ENCODE measurements at places on chromosomes 4 and X.
A peak's percentile ranks its signal among the peaks of the same experiment; 100 is the strongest.

DNA sequence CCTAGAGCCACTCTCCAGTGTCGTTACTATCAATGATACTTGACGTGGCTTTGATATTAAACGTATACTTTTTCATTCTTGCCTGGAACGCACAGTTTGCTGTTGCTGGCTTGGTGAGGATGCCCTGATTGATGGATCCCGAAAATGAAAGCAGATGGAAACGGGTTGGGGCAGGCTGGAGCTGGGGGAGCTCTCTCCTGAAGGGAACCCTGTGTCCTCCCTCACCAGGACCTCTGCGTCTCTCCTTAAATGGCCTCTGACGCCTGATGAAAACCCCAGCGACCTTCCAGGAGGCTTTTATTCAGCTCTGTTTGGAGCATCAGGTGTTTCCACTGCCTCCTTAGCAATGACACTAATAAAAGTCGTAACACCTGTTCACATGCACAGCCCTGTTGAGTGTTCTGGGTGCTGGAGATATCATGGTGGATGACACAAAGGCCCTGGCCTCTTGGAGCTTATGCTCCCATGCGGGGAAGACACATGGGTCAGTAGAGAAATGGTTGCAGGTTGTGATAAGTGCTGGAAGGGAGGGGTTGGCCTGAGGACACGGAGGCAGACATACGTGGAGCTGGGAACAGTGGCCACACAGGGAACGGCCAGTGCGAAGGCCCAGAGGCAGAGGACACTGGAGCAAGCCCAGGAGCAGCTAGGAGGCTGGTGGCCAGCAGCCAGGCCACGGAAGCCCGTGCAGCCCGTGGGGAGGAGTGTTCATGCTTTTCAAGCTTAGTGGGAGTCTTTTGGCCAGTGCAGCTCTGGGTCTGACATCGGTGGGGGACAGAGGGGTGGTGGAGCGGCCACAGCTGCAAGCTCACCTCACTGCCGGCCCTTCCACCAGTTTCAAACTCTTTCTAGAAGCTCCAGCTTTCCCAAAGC, 7.5 kb downstream of the MSANTD1 start:
- DNase-seq: no peak

GRCh38 chr4:158255727-158256324, 45.5 kb downstream of the TMEM144 start:
- peak; percentile 68 for DNase-seq

DNA sequence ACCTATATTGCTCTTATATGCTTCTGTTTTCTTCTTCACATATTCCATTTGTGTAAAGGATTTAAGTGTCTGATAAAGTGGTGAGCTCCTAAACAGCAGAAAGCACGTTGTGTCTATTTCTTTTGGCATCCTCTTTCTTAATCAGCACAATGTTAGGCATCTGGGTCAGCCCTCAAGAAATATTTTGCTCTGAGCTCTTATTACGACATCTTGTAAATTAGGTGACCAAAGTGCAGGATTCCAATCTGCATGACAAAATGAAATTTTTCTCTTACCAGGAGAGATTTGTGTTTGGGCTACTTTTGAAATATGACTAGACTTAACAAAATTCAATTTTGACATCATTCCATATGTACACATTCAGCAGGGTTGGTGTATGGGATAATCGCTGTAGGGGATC, 210.0 kb upstream of the IGFBP7 start:
- no peak for DNase-seq

GRCh38 chrX:38627683-38628082, 66.3 kb downstream of the TSPAN7 start:
- DNase-seq: peak; percentile 40

DNA sequence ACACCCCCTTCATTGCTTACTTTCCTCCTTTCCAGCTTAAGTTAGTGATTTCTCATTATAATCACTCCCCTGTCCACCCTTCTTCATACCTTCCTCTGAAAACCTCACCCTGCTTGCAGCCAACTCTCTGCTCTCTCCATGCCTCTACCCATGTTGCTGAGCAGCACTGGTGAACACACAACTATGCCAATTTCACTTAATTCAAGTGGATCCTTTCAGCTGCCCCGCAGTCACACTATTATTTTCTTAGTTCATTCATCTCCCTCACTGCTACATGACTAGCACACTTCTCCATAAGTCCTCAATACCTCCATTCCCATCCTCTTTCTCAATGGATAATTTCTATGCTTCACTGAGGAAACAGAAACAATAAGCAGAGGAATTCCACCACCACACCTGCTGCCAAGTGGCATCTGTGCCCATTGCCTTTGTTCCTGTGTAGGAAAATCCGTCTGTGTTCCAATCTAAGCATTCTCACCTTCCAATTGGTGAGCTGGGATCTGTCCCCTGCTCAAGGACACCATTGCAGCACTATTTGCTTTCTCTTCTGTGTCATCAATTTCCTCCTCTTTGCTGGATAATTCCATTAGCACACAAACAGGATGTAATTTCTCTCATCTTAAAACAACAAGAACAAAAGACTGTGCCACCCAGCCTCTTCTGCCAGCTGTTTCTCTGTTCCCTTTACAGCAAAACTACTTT, 25.2 kb upstream of the PRSS48 start:
- DNase-seq: no peak

GRCh38 chr4:16916719-16917337, 18.4 kb upstream of the LDB2 start:
- peak; percentile 61 for DNase-seq

- no peak for DNase-seq
Measured at GRCh38 chr4:102342404-102343074, 2.7 kb downstream of the SLC39A8 start.

Measured in AML-193 (cell line).